ENCODE measurements at places on chromosomes 3 and 15. TPM values are rescaled to one million over a fixed set of nuclear protein-coding genes. Genes with fewer than 3 reads are reported as not detected.

SAMMSON gene
- 0.12 TPM for polyA plus RNA-seq

LOXL1 gene
- 34.0 TPM for polyA plus RNA-seq

DNA sequence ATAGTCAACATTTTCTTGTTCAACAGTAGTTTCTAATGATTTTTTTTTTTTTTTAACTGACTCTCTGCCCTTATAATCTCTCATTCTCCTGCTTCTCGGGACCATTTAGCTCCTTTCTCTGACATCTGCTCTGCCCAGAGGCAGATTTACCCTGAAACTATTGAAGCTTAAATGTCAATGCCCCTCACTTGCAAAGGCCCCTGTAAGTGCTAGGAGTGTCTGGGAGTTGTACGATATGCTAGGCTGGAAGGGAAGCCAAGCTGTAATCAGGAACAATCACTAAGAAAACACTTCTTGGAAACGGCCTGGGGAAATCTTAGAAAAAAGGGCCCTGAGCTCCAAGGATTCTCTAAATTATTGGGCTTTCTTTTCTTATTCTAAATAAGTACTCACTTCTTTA is 5.8 kb upstream of the PLOD2 start:
- peak; percentile 26 for DNase-seq

DNA sequence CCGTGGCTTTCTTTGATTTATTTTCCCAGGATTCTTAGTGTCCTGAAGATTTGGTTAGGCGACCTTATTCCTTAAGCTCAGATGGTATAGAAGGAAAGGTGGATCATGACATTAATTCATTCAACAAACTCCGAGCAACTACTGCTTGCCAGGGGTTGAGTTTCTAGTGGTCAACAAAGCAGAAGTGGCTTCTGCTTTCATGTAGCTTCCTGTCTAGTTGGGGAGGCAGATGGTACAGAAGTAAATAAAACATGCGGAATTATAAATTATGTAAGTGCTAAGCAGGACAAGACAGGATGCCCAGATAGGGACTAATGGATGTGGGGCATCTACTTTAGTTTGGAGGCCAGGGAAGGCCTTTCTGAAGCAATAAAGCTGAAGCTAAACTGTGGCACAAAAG is 15.6 kb downstream of the EEFSEC start:
- no peak for DNase-seq

DNA sequence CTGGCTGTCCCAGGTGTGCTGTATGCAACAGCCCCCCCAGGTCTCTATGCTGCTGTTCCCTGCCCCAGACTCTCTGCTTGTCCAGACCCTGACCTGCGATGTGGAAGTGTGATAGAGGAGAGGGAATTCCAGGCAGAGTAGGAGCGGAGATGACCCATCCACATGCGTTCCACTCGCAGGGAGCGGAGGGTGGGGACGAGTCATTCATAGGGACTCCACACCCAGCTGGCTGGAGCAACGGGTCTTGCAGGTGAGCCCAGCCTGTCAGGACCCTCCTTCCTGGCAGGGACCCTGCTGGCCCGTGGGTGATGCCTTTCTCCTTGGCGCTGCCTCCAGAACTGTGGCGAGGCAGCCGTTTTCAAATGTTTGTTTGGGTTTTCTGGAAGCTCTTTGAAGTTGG is 58.8 kb downstream of the CEMIP start:
- DNase-seq, result no peak
